Stimulated activated CD4-positive, alpha-beta T cell treated with anti-CD3 and anti-CD28 coated beads, Interleukin-2, amount 100 ng/mL, for 24 hours (primary cell): ENCODE measurements at places on chromosomes 11 and 22.

DNA sequence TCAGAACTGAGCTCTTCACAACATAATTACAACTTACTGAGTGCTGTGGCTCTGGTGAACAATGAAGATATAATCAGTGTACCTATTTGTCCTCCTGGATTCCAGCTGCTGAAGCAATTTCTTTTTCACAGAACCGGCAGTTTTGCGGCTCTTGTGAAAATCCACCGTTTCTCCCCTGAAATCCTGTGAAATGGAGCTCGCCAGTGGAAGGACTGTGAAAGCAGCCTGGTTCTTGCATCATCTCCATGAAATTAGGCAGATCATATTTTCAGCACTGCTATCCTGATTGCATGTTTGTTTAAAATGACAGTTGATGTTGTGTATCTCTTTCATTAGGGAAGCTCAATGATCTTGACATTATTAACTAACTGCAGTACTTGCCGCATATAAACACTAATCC, 120.2 kb upstream of the SNX19 start:
- no peak for DNase-seq

GRCh38 chr11:3109434-3109833, 52.2 kb upstream of the CARS1 start:
- DNase-seq, result no peak

DNA sequence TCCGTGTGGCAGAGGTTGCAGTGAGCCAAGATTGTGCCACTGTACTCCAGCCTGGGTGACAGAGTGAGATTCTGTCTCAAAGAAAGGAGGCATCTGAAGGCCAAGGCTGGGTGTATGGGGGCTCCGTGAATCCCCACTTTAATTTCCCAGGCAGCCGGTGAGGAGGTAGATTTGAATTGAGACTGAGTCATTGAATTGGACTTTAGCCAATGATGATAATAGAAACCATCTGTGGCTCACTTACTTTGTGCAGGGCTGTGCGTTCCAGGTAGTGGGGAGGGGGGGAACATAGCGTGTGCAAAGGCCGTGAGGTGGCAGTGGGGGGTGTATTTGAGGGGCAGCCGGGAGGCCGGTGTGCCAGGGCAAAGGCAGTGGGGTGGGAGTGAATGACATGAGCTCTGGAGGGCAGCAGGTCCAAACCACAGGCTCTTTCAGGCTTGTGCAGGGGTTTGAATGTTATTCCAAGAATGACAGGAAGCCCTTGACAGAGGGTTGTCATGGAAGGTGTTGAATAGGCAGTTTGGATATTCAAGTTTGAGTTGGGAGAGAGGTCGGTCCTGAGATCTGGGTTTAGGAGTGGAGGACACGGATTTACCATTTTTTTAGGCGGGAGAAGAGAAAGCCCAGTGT, 6.1 kb downstream of the ARHGAP8 start:
- no peak for DNase-seq

GRCh38 chr11:5624489-5625279, at the start of gene TRIM34:
Gene TRIM34 (plus strand): TSS chr11:5625001. CDS start chr11:5632332, 7,331 bp downstream.
- peak; percentile 42 for DNase-seq

GRCh38 chr11:69284081-69284511, 9.9 kb upstream of the MYEOV start:
- no peak for DNase-seq

DNA sequence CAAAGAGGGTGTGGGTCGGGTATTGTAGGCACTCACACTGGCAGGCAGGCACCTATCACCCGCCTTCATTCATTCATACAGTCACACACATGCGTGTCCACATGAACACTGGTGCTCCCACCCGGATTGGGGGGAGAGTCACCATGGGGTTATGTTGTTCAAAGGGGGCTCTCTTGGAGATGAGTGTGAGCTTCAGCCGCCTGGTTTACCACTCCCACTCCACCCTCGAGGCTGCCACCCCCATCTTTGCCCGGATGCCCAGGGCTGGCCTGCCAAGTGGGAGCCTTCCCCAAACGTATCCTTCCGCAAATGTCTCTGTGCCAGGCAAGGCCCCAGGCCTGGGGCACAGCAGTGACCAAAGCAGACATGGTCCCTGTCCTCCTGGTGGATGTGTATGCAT, 22.6 kb downstream of the MRGPRD start:
- no peak for DNase-seq

- no peak for DNase-seq
Observed at GRCh38 chr11:114610550-114610949, 15.0 kb upstream of the NXPE4 start.

GRCh38 chr22:46454504-46455269, 82.7 kb downstream of the CELSR1 start:
- DNase-seq, result no peak

DNA sequence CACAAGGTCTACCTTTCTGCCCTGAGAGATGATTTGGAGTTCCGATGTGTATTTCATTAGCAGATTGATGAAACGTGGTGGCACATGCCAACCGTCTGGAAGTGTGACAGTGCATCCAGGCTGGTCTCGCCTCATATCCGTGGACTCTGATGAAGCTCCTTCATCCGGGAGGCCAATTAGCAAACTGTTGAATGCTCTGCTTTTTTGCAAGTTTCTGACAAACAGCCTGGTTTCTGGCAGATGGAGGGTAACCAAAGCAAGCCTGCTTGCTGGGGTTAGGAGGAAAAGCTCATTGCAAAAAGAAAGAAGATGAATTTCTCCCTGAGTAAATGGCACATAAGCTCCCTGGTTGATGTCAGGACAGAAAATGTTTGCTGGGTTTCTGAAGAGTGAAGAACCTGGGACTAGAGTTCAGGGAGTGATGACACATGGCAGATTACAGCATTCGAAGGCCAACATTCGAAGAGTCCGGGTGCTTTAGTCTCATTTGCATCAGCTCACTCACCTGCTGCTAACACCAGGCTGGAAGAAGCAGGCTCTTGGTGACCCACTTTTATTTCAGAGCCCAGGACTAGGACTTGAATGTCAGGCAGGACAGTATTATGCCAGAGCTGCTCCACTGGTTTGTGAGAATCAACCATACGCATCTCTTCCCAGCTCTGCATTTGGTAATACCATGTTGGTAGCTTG, 135.9 kb upstream of the TTC12 start:
- DNase-seq, result no peak

GRCh38 chr11:33692013-33692504, 8.6 kb downstream of the C11orf91 start:
- DNase-seq, result no peak

DNA sequence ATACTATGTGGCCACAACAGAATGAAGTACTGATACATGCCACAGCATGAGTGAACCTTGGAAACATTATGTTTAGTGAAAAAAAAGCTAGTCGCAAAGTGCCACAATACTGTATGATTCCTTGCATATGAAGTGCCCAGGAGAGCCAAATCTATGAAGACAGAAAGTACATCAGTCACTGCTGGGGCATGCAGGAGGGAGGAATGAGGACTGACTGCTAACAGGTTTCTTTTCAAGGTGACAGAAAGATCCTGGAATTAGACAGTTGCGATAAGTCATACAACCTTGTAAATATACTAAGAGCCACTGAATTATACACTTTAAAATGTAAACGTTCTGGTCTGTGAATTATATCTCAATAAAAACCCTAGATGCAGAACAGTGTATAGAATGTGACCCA, 11.8 kb upstream of the C11orf91 start:
- DNase-seq, result no peak

DNA sequence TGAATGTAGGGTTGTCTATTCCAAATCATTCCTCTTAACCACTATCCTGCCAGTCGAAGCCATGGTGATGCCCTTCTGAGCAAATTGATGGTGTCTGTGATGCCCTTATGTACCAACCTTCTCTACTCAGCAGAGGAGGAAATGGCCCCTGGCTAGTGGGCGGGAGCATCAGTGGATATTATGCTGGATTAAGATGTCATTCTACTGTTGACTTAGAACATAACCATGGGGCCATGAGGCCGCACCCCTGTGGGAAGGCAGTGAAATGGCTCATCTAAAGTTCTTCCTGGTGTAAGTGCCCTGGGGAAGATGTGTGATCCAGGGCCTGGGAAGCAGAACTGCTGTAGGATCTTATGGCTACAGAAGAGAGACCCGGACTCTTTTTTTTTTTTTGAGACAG, 20.7 kb upstream of the P2RY2 start:
- DNase-seq, result no peak

DNA sequence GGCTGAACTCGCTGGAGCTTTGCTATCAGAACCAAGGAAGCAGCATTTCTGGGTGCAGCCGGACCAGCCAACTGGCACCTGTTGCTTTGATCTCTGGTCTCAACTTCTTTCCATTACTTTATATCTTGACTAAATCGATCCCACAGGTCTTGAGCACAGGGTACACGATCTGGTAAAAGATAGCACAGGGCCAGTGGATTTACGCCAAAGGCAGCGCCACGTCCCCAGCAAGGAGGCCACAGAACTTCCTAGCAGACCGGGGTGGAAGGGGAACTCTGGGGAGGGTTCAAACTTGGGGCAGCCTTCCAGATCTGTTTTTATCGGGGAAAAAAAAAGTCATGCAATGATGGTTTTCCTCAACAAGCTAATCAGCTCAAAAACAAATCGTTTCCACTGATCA, 14.0 kb downstream of the VPS37C start:
- no peak for DNase-seq

GRCh38 chr11:117303646-117304315, 12.3 kb downstream of the BACE1 start:
- DNase-seq, result no peak

GRCh38 chr22:32469799-32470212, 4.8 kb upstream of the FBXO7 start:
- no peak for DNase-seq

GRCh38 chr11:95503047-95503446, 272.0 kb upstream of the SESN3 start:
- no peak for DNase-seq

- no peak for DNase-seq
Observed at GRCh38 chr11:95985174-95985808, 61.4 kb upstream of the MTMR2 start.

- DNase-seq, result no peak
Observed at GRCh38 chr22:30921108-30921507, 47.5 kb downstream of the MORC2 start.

GRCh38 chr11:74468936-74469335, 1.6 kb upstream of the KCNE3 start:
- no peak for DNase-seq

DNA sequence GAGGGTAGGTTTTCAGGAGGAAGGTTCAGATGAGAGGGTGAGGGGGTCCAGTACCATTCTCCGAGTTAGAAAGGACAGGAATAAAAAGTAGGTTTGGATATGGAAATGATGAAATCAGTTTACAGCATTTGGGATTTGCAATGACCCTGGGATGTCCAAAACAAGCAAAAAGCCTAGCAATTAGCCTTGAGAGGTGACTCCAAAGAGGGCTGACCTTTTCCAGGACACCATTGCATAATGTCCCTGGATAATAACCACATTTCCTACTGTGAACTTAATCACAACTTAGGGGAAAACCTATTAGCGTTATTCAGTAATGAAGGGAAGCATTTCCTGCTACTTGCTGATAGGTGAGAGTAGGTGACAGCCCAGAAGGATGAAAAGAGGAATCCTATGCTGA, 101.4 kb upstream of the ARHGAP42 start:
- no peak for DNase-seq

- DNase-seq, result no peak
Observed at GRCh38 chr11:130581646-130582045, 133.2 kb downstream of the ADAMTS15 start.

- DNase-seq, result no peak
Observed at GRCh38 chr11:11748706-11749365, 92.9 kb upstream of the USP47 start.

GRCh38 chr11:91959411-91959810, 265.2 kb upstream of the FAT3 start:
- DNase-seq, result no peak

- DNase-seq, result no peak
Observed at GRCh38 chr11:111668980-111669379, 66.7 kb downstream of the SIK2 start.

DNA sequence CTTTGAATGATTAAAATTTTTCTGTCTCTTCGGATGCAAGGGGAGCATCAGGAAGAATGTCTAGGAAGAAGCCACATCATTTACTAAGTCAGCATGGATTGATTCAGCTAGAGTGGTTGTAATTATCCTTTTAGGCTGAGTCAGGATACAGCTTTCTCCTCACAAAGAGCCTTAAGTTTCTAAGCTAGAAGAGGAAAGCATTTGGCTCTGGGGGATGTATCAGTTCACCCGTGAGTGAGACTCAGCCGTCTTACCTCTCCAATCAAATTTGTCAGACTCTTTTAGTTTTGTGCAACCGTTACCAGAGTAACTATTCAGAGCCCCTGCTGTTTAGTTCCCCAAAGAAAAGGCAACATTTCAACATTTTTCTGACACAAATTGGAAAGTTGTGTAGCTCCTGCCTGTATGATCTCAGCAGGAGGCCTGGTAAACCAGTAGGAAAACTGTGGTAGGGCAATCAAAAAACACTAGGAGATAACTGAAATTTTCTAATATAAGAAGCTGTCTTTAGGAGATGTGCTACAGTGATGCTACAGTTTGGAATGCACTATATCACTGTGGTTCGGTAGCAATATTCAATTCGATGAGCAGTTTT, 432.4 kb upstream of the LUZP2 start:
- DNase-seq, result no peak

- DNase-seq, result no peak
Observed at GRCh38 chr11:130858215-130858614, 58.1 kb downstream of the SNX19 start.

GRCh38 chr11:59053387-59053786, 32.7 kb upstream of the GLYATL1B start:
- DNase-seq, result peak; percentile 89

DNA sequence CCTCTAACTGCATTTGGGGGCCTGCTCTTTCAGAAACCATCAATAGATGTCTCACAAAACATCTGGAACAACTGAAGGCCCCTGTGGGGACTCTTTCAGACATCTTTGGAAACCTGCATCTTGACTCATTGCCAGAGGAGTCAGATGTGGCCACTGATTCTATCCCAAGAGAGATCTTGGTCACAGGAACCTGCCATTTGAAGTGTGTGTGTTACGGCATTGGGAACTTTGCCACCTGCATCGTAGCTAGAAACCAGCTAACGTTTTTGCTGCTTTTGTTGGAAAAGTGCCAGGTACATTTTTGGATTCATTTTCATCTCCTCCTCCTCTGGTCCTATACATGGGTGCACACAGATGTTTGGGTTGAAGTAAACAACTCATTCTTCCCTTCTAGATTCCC, 4.3 kb downstream of the SRRD start:
- no peak for DNase-seq

DNA sequence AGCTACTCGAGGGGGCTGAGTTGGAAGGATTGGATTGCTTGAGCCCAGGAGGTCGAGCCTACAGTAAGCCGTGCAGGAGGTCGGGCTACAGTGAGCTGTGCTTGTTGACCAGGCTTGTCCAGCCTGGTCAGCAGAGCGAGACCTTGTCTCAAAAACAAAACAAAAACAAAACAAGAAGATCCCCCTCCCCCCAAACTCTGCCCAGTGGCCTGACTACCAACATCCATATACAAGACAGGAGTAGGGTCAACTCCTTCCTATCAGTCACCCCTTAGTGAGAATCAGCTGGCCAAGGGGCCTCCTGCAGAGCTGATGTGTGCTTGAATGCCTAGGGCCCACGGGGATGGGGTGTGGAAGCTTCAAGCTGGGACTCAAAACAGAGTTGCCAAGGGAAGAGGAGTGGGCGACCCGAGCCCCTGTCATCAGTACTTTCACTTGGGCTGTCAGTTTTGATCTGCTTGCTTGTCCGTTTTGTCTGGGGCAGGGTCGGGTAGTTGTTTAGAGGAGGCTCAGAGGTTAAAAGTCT, 942 bp upstream of the TSPAN18 start:
- no peak for DNase-seq
